ENCODE measurements at places on chromosomes 7 and 10. TPM values are rescaled to one million over a fixed set of nuclear protein-coding genes. Genes with fewer than 3 reads are reported as not detected.

Gene HKDC1
- total RNA-seq = 9.2 TPM

Gene AGFG2
- 13.9 TPM for total RNA-seq

Gene HMX2
- total RNA-seq = 0.99 TPM

Gene VIPR2
- 11.3 TPM for total RNA-seq

Gene FAM25A
- not detected for total RNA-seq

Gene CTNNA3
- total RNA-seq = 21.2 TPM

All from metanephros (tissue), 2 donors.